ENCODE measurements at places on chromosomes 3 and 15. TPM values are rescaled to one million over a fixed set of nuclear protein-coding genes. Genes with fewer than 3 reads are reported as not detected.

DNA sequence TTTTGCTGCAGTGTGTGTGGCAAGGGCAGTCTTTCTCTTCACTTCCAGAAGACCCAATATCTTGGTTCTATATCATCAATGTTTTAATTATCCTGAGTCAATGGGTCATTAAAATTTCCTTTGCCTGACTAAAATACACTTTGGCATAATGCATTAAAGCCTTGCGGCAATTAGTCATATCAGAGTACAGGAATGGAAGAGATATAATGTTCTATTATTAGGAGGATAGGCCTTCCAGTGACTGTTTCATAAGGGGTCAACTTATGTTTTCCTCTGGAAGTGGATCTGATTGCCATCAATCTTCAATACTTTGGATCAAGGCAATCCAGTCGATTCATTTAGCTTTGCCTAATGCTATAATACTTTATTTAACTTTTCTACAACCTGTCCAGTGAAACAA, 9.4 kb upstream of the SECISBP2L start:
- no peak for DNase-seq

DNA sequence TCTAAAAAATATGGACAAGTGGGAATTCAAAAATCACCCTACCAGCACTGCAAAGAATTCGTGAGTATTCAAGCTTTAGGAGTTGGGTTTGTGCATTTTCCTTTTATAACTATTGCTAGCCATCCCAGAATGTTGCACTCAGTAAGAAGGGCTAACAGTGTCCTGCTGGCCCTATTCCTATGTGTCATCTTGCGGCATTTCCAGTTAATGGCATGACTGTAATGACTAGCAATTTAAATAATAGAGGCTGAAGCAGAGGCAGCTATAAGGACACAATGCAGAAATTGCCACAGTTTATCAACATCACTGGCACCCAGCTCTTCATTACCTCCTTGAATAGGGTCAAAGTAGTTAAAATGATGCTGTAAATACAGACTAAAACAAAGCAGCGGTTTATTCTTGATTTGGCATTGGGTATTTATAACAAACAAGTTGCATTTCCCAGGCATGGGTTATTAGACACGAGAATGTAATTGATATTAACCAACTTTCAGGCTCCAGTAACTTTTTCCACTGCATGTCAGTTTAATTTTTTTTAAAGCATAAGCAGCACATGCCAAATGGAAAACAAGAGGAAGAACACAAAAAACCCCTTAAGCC, 177.6 kb downstream of the FHIT start:
- no peak for DNase-seq

- DNase-seq: no peak
These were observed 153.7 kb upstream of the GAP43 start for GRCh38 chr3:115469649-115470048.

Gene NLGN1
- polyA plus RNA-seq: 1.0 TPM

DNA sequence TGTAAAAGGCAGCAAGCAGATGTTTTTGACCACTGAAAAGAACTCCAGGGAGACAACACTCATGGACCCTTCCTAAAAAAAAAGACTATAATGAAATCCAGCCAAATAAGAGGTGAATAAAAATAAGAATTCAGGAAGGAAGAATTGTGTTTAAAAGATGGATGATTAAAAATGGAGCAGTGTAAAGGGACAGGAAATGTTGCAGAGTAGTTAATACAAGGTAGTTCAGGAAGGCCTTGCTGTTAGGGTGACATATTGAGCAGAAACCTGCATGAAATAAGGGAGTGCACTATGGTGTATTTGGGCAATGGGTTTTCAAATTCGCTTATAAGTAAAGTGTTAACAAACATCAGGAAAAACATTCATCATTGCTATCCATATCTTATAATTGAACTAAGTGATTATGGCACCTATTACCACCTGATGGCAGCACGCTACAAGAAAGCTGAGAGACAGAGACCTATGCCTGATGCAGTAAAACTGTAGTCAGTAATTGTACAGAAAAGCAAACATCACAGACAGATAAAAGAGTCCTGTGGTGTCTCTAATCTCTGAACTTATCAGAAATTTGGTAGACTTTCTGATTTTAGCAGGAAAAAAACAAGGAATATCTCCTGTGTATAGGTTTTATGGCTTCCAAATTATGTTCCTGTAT, 5.8 kb upstream of the DBR1 start:
- DNase-seq: no peak

GRCh38 chr15:42009022-42009421, 11.8 kb downstream of the PLA2G4E start:
- no peak for DNase-seq

Gene KIF15
- polyA plus RNA-seq: 9.2 TPM

- DNase-seq: peak; percentile 11
These were observed 6.1 kb downstream of the GRAMD1C start for GRCh38 chr3:113844622-113845222.

DNA sequence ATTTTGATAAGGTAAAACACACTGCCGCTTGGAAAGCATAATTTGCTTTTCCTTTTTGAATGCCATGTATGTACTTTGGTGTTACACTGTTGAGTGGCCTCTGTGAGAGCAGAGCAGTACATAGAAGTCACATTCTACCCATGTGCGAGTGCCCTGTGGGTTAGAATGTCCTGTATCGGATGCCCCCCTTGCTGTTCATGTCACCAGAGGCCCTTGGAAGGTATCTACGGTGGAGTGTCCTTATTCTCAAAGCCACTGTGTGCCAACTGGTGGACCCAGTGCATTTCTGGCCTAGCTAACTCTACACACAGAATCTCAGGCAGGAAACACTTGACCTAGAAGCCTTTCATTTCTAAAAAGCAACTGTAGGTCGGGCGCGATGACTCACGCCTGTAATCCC, 137.0 kb downstream of the GHSR start:
- no peak for DNase-seq

GRCh38 chr3:14514323-14514720, 25.8 kb downstream of the GRIP2 start:
- no peak for DNase-seq

GRCh38 chr3:112074616-112075497, 11.3 kb upstream of the C3orf52 start:
- no peak for DNase-seq

Gene EFHB
- polyA plus RNA-seq: 1.5 TPM

Gene ALDH1L1
- polyA plus RNA-seq: 0.70 TPM

DNA sequence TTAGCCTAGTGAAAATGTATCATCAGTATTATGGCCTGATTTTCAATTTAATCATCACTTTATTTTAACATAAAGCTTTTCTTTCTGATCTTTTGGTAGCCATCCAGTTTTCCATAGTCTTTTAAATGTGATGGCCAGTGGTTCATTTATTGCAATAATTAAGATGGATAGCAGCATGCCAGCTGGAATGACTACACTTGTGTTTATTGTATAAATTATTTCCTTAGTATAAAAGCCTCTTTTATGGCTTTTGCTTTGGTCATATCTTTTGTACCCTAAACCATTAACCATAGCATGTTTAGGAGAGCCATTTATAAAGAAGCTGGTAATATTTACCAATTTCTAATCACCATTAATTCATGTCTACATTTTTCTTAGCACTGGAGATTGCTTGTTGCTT, 31.7 kb downstream of the ALCAM start:
- no peak for DNase-seq

DNA sequence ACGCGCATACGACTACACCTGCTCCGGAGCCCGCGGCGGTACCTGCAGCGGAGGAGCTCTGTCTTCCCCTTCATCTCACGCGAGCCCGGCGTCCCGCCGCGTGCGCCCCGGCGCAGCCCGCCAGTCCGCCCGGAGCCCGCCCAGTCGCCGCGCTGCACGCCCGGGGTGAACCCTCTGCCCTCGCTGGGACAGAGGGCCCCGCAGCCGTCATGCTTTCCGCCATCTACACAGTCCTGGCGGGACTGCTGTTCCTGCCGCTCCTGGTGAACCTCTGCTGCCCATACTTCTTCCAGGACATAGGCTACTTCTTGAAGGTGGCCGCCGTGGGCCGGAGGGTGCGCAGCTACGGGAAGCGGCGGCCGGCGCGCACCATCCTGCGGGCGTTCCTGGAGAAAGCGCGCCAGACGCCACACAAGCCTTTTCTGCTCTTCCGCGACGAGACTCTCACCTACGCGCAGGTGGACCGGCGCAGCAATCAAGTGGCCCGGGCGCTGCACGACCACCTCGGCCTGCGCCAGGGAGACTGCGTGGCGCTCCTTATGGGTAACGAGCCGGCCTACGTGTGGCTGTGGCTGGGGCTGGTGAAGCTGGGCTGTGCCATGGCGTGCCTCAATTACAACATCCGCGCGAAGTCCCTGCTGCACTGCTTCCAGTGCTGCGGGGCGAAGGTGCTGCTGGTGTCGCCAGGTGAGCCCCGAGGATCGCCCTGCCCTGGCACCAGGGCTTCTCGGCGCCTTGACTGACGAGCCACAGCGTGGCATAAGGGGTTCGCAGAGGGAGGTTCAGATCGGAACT, 420 bp downstream of the SLC27A2 start:
- DNase-seq: peak; percentile 11

- DNase-seq: no peak
These were observed 65.6 kb downstream of the SLC6A6 start for GRCh38 chr3:14467814-14468620.

Gene DCLK3
- polyA plus RNA-seq: 4.5 TPM

- no peak for DNase-seq
These were observed 471.2 kb upstream of the CCDC54 start for GRCh38 chr3:106906074-106906473.

DNA sequence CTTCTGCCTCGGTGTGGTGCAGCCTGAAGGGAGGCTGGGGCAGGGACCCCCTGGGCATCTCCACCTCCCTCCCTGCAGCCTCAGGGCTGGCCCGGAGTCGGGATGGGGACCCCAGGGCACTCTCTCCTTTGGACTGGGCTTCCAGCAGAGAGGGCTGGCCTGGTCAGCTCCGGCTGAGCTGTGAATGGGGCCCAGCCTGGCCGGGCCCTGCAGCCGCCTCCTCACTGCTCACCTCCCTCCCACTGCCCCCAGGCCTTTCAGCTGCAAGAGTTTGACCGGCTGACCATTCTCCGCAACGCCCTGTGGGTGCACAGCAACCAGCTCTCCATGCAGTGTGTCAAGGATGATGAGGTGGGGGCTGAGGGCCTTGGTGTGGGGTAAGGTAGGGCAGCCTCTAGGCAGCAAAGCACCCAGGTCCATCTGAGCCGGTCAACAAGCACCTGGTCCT, 36.0 kb downstream of the PSTPIP1 start:
- DNase-seq: no peak

GRCh38 chr15:100726070-100726420, 123.7 kb downstream of the ASB7 start:
- no peak for DNase-seq

Gene ZNF385D
- polyA plus RNA-seq: 21.0 TPM

Gene ZCWPW2
- 2.2 TPM for polyA plus RNA-seq

Gene NOX5
- polyA plus RNA-seq: 0.30 TPM

Gene TXNRD3
- polyA plus RNA-seq: 8.6 TPM

- no peak for DNase-seq
These were observed 799.8 kb downstream of the DIPK2A start for GRCh38 chr3:144771381-144771870.

Gene PARP15
- polyA plus RNA-seq: 2.8 TPM

Measured in hindlimb muscle (tissue), 1 donor.